ENCODE measurements at places on chromosomes 4 and X.

- no peak for DNase-seq
Observed at GRCh38 chrX:152197465-152197864, 59.1 kb upstream of the MAGEA10 start.

GRCh38 chr4:10106421-10107039, 10.1 kb downstream of the WDR1 start:
- DNase-seq = no peak

- DNase-seq = no peak
Observed at GRCh38 chrX:120419463-120419862, 49.6 kb downstream of the LAMP2 start.

DNA sequence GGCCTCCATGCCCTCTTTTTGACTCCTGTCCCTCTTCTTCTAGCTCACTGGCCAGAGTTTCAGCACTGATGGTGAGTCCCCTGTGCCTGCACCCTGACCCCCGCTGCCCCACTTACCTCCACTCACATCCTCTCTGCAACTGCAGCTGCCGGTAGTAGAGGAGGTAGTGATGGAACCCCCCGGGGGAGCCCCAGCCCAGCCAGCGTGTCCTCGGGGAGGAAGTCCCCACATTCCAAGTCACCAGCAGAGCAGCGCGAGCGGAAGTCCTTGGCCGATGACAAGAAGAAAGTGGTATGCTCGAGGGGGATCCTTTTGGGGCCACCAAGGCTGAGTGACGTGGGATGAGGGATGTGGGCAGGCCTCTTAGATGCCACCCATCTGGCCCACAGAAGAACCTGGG, 5.8 kb downstream of the ARAF start:
- no peak for DNase-seq

- DNase-seq = no peak
Observed at GRCh38 chrX:6959006-6959405, 188.5 kb upstream of the STS start.

- peak; percentile 45 for DNase-seq
Observed at GRCh38 chrX:137051978-137052642, 18.3 kb upstream of the GPR101 start.

GRCh38 chr4:169437299-169438047, 166.7 kb upstream of the SH3RF1 start:
- no peak for DNase-seq

GRCh38 chr4:73589261-73589847, 30.9 kb downstream of the RASSF6 start:
- no peak for DNase-seq

DNA sequence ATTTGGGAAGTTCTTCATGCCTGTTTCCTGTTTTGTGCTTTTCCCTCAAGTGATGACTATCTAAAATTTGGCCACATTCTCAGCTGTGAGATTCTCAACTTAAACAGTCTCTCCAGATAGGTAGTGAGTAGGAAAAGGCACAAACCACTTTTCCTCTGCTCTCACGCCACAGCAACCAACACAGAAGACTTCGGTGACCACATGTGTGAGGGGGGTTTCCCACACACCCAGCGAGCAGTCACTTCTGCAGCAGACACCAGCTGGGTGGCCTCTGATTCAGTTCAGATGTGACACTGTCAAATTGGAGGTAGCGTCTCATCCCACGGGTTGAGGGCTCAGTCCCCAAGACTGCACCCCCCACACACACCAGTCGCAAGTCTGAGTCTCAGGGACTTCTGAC, 25.1 kb upstream of the CLDN34 start:
- DNase-seq = peak; percentile 1

GRCh38 chr4:170990989-170991589, 822.1 kb upstream of the GALNTL6 start:
- DNase-seq = no peak

DNA sequence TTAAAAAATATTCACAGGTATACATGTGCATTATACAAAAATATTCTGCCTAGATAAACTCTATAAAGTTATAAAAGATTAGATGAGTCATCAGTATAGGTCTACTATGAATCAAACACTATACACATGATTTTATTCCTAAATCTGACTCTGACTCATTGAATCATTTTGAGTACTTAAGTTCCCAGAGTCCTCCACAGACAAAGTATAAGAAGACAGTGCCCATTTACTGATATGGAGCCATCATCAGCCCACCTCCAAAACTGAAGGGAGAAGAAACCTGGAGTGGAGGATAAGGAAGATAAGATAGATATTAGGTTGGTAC, 28.7 kb upstream of the ANTXR2 start:
- DNase-seq = no peak

- DNase-seq = no peak
Observed at GRCh38 chr4:141676087-141676670, 39.8 kb downstream of the IL15 start.

DNA sequence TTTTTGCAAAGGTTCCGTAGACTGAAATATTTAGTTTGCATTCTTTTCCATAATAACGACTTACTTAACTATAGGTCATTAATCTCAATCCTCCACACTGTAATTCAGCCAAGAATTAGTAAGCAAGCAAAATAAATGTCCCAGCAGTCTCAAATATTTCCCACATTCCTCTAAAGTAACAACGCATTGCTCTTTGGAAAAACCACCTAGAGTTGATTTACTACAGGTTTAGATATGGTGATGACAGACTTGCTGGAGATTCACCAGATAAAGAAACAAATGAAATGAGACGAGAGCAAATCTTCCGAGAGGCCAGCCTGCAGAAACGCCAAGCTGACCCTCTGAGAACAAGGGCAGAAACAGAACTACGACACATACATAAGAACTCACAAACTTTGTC, 28.9 kb downstream of the TENM3 start:
- DNase-seq = no peak

- no peak for DNase-seq
Observed at GRCh38 chr4:95877636-95878035, 37.7 kb downstream of the PDHA2 start.

DNA sequence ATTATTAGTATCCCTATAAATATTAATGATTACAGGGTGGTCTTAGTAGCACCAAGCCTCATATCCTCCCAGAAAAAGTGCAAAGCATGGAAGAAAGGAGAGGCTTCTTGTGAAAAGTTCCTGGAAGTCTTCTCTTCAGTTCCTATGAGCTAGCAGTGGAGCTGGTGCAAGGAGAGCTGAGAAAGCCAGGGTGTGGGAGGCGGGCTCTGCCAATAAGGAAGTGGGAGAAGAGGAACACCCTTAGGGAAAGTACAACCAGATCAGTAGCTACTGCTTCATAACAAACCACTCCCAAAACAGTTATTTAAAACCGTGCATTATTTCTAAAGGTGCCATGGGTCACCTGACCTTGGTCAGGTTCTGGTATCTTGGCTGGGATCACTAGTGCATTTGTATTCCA, 72.4 kb downstream of the MAP9 start:
- DNase-seq = no peak

DNA sequence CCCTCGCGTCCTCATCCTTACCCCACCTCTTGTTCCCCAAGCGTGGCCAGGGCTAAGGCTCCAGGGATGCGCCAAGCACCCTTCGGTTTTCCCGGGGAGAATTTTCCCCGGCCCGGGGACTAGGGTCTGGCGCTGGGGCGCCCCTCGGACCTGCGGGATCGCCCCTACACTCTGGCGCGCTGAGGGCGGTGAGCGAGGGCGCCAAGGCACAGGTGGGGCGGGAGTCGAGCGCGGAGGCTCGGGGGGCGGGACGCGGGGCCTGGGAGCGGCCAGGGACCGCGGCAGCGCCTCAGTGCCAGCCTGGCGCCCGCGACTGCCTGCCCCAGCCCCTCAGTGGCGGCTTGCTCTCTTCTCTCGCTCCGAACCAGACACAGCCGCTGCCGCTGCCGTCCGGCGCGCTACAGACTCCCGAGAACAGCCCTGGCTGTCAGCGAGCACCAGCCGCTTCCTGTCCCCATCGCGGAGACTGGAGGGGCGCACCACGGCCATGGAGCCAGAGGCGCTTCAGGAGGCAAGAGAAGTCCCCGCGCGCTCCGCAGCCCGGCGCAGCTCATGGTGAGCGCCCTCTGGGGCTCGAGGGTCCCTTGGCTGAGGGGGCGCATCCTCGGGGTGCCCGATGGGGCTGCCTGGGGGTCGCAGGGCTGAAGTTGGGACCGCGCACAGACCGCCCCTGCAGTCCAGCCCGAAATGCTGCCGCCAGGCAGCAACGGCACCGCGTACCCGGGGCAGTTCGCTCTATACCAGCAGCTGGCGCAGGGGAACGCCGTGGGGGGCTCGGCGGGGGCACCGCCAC, at the start of gene DRD5:
Gene DRD5, plus strand, starts transcription at position 292 of the 793 bp plus-strand sequence. Its CDS starts 396 bp downstream, at position 688.
- no peak for DNase-seq

DNA sequence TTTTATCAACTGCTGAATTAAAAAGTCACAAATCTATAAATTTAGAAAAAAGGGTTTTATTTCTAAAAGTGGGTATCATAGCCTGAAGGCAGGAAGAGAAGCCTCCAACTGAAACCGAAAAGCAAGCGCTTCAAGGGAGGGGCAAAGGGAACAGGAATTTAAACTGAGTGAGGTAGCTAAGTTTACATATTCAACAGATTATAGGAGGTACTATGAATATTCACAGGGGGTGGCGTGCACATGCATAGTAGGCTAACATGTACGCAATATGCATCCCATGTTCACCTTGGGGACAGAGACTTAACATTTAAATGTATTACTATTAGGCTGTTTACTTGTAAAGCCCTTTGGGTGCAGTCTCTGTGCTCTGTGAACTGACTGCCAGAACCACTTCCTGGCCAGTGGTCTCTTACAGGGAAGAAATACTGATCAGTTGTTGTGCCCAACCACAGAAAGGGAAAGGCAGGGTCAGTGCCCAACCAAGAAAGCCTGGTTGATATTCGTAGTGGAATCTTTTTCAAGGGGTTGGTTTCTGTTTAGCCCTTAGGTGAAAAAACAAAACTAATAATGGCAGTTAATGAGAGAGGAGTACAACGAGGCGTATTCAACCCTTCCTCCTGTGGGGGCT, 168.7 kb upstream of the GALNTL6 start:
- no peak for DNase-seq

DNA sequence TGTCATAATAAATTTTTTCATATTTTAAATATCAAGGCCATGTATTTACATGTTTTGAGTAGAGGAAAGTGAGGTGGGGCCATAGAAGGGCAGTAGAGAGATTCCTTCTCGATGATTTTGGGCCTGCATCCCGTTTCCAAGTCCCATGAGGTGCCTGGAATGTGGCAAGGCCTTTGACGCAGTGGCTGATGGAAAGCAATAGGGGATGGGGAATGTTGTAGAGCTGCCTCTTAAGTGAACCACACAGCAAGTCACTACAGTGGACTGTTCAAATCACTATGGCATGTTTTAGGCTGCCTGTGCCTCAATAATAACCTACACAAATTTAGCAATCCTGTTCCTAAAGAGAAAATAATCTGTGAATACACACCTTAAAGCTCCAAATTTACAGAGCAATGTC, 48.3 kb downstream of the ANXA5 start:
- DNase-seq = no peak

DNA sequence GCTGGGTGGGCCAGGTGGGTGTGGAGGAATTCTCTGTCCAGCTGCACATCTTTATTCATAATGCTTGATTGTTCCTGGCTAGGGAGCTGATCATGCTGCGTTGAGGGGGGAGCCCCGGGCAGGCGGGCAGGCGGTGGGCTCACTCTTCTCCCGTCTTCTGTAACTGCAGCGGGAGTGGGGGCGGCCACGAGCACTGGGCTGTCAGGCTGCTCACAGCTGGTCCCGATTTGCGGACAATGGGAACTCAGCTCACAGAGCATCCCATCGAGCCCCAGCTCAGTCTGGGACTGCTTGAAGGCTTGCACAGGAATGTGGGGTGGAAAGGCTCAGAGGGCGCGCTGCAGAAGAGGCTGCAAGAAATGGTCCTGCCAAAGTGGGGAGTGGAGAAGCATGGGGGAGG, 63.8 kb downstream of the EFNB1 start:
- no peak for DNase-seq

GRCh38 chrX:134623293-134624045, 34.8 kb downstream of the PLAC1 start:
- DNase-seq = no peak

DNA sequence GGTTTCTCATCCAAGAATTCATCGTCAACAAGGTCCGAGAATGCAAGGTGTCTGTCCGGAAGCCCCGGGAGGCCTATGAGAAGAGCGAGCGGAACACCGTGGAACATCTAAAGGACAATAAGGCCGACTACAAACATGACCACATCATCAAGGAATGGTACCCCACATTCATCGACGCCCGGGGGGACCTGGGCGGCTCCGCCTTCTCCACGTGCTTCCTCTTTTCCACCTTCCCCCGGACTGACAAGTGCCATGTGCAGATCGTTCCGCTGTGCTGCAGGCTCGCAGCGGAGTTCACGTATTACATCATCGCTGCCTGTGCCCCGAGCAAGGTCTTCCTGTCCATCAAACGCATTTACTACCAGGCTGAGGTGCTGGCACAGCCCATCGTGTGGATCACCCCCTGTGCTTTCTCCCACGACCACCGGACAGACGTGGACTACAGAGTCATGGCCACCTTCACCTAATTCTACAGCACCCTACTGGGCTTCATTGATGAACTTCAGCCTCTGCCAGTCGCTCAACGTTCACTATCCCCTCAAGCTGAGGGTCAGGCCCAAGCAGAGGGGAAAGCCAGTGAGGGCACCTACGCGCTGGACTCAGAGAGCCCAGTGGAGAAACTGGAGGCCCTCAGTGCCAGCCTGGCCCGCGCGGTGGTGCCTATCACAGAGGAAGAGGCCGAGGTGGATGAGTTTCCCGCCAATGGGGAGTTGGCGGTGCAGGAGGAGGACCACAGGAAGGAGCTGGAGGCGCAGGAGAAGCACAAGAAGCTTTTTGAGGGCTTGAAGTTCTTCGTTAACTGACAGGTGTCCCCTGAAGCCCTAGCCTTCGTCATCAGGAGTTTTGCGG, 125.9 kb upstream of the PABPC4L start:
- no peak for DNase-seq

DNA sequence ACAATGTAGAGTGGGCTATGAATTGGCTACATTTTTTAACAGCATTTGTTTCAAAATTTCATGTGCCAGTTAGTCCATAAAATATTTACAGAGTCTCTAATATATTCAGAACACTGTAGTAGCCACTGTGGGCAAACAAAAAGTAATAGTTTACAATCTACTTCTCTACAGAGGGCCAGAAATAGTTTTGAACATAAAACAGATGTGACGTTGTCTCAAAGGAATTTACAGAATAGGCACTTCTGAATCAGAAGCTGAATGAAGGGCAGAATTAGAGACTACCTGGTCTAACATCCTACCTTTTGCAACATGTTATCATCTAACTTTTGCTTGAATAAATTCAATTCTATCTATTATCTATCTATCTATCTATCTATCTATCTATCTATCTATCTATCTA, 811.9 kb upstream of the EPHA5 start:
- DNase-seq = no peak

DNA sequence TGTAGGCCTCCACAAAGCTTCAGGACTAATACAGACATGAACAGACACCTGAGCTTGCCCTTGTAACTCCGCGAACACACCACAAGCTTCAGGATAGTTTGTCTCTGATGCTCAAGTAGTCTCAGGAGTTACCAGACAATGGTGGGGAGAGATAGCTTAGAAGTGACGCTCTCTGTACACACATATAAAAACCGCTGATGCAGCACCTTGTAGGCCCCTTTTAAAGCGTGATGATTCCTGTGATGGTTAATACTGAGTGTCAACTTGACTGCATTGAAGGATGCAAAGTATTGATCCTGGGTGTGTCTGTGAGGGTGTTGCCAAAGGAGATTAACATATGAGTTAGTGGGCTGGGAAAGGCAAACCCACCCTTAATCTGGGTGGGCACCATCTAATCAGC, 78.7 kb downstream of the MAGED4 start:
- no peak for DNase-seq

Data from activated CD8-positive, alpha-beta memory T cell treated with anti-CD3 and anti-CD28 coated beads for 1 hour (primary cell).